ENCODE measurements at places on chromosomes 7 and 10.

GRCh38 chr10:11293332-11293731, 275.7 kb downstream of the CELF2 start:
- DNase-seq, result no peak

DNA sequence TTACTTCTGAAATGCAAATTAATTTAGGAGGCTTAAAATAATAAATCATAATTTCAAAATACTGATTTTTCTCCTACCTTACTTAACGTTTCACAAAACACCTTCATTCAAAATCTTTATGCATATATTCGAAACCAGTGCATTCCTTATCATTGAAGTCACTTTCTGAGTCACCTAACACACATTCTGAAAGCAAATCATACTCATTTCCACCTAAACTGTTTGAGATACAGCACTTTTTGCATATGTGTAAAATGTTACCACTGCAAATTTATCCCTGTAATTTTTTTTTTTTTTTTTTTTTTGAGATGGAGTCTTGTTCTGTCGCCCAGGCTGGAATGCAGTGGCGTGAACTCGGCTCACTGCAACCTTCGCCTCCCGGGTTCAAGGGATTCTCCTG, 15.7 kb downstream of the PPP3CB start:
- no peak for DNase-seq

GRCh38 chr10:18229826-18230225, 89.6 kb downstream of the CACNB2 start:
- DNase-seq, result no peak

- DNase-seq, result no peak
These were observed 427.1 kb downstream of the TNS3 start for GRCh38 chr7:47154791-47155190.

- DNase-seq, result no peak
These were observed 103.5 kb upstream of the PDLIM1 start for GRCh38 chr10:95394161-95394880.

DNA sequence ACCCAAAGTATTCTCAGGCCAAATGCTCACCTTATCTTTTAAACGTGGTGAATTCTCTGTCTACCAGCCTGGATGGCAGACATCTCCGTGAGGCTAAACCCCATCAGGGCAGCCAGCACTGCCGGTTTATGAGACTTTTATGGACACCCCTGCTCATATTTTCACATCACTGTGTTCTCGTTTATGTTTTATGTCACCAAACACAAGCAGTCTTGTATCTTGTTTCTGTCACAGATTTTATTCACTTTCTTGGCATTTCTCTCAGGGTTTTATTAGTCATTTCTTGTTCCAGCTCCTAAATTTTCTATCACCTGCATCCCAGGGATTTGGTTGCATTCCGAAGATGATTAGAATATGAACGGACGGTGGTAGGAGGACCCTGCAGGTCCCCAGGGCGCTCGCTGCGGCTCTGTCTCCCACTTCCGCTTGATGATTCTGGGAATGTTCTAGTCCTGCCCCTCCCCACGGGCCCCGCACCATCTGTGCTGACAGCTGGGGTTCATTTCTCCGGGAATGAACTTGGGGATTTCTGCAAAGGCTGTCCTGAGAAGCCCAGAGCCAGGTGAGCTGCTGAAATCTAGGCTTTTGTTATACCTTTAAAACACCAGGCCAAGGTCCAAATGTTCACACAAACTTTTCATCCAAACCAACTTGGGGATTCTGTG, 217.6 kb downstream of the GFRA1 start:
- DNase-seq, result no peak

DNA sequence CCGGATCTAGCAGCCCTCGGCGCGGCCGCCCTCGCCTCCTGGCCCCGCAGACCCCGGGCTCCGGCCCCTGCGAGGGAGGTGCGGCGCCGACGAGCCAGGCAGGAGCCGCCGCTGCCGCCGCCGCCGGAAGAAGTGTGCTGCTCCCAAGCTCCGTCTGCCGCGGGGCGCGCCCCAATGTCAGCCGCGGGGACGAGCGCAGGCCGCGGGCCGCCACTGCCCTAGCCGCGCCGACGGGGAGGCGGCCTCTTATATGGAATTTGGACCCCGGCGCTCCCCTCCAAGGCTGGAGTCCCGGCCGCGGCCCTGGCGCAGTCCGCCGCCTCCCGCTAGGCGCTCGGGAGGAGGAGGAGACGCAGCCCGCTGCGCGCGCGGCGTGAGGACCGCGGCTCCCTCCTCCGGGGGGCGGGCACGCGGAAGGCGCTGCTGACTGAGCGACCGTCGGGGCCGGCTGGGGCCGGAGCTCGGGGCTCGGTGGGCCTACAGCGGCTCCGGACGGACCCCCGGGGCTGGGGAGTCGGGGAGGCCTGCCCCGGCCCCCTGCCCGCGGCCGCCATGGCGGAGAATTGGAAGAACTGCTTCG, at the start of gene TRIM8:
Gene TRIM8, plus strand, starts transcription at position 414 of the 580 bp plus-strand sequence. Its CDS starts 139 bp downstream, at position 553.
- DNase-seq, result peak; percentile 64

All from bone marrow (tissue), 2 donors.